ENCODE measurements at places on chromosomes 6 and 20.

GRCh38 chr20:53735536-53736050, 142.0 kb upstream of the ZNF217 start:
- DNase-seq: no peak

DNA sequence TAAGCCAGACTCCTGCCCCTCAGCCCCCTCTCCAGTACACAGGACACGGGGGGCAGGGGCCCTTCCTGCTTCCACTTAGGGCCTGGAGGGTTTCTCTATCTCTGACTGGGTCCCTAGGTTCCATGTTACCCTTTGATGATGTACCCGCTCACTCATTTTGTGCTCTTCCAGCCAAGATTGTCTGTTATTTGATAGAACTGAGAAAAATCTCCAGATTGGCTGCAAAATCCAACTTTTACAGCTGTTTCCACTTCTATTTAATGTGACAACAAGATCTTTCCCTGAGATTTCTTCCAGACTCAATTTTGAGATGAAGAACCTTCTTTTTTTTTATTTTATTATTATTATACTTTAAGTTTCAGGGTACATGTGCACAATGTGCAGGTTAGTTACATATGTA, 85.7 kb downstream of the TMEM170B start:
- no peak for DNase-seq

DNA sequence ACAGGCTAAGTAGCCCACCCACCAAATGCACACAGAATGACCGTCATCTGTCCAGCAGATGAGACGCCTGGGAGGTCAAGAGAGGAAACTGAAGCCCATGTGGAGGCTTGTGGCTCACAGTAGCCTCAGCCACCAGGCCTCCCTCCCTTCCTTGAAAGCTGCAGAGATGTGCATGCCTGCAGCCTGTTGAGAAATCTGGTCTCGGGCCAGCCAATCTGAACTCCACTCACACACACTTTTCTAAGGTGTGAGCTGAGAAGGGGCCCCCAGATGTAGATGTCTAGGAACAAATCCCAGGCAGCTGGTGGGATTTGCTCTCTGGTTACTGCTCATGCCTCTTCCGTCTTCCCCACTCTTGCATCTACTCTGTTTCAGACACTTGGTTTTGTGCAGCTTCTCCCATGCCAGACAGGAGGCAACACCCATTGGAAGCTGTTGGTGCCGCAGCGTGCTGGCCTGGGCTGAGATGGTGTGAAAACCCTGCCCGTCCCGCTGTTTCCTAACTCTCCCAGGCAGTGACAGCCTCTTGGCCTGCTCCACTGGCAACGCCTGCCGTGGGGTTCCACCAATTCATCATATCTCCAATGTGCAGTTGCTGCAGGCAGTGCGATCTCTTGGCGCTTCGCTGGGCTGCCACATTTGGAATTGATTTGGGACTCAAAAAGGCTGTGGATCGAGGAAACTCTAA, 24.1 kb upstream of the PAX1 start:
- DNase-seq: no peak

GRCh38 chr6:125752773-125753172, 3.3 kb downstream of the HEY2 start:
- no peak for DNase-seq

- DNase-seq: no peak
These were observed 113.6 kb upstream of the SLC22A16 start for GRCh38 chr6:110589865-110590513.

DNA sequence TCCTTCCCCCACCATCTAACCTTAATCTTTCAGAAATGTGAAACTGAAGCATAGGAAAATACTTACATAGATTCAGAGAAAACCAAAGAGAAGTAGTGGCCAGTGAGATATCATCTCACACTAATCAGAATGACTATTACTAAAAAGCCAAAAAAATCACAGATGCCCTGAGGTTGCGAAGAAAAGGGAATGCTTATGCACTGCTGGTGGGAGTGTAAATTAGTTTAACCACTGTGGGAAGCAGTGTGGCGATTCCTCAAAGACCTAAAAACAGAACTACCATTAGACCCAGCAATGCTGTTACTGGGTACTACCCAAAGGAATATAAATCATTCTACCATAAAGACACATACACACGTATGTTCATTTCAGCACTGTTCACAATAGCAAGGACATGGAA, 9.2 kb upstream of the PREX1 start:
- DNase-seq: no peak

GRCh38 chr6:15674690-15675386, 12.0 kb upstream of the DTNBP1 start:
- DNase-seq: no peak

DNA sequence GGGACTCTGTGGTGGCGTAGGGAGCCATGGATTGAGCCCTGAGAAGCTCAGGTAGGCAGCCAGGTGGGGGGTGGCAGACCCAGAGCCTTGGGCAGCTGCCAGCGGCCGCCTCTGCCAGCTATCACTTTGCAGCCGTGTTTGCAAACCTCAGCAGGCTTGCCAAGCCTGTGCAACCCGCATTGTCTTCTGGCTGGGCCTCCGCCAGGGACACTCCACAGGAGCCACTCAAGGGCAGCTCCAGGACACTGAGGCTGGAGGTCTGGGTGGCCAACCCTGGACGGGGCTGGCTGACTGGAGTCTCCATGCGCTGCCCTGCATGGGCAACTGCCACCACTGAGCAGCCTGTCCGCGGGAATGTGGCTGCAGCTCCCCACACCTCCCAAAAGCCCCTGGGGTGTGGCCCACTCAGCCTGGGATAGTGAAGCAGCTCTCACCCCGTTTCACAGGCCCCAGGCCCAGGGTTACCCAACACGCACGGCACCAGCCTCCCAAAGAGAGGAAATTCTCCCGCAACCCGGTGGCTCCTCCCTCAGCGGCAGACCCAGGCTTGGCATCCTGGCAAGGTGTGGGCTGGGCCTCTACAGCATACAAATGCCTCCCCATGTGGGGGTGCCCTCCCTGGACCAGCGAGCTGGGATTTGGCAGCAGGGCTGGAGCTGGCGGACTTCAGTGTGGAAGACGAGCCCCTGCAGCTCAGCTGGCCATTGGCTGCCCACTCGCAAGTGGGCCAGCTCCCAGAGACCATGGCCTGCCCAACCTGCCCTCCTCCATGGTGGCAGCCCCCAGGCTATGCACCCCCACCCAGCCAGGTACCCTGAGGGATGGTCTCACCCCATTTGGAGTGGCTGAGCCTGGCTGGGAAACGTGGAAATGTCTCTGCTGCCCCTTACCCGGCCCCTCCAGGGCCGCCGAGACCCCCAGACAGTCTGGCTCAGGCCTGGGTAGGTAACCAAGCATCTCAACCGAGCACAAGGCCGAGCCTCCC, 2.9 kb downstream of the CHRNA4 start:
- no peak for DNase-seq

- no peak for DNase-seq
These were observed 89.6 kb upstream of the RIPOR2 start for GRCh38 chr6:25025248-25025918.

DNA sequence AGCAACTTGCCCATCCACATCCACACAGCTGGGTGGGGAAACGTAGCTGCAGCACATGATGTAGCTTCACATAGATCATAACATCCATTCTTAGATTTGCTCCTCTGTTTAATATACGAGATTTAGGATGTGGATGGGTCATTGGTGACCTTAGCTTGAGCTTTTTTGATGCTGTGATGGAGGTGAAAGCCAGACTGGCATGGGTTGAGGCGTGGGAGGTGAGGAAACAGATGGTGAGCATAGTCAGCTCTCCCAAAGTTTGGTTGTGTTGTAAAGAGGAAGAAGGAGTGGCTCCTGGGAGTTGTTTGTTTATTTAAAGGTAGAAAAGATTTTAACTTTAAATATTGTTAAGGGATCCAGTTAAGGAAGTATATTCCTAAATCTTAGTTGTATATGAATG, 5.3 kb downstream of the ARFGEF2 start:
- DNase-seq: no peak

DNA sequence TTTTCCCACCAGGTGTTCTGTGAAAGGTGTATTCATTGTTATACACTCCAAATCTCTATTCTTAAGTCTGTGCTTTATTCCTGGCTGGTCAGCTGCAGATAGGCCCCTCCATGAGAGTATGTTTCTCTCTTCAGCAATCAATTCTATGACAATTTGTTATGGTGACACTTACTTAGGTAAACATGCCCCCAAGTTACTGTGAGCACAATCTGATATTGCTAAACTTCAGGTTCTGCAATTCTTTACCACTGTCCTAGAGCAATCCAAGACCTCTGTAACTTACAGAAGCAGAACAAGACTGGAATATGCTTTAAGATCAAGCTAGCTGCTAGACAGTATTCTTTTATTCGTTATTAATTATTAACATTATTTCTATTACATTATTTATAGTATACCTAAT, 391.9 kb downstream of the FRK start:
- no peak for DNase-seq

DNA sequence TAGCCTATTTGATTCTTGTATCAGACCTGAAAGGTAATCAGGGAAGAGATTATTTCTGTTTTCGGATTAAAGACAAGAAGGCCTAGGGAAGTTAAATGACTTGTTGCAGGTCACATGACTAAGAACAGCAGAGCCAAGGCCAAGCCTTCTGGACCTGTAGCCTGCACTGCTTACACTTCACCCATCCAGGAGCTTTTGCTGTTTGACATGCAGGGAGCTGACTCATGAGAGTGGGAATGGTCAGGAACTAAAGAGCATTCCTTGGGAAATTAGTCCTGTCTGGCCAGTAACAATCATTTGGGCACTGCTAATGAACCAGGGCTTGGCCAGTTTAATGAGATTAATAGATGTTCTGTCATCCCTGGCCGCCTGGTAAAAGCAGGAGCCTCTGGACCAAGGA, 46.8 kb downstream of the EIF2S2 start:
- DNase-seq: no peak

DNA sequence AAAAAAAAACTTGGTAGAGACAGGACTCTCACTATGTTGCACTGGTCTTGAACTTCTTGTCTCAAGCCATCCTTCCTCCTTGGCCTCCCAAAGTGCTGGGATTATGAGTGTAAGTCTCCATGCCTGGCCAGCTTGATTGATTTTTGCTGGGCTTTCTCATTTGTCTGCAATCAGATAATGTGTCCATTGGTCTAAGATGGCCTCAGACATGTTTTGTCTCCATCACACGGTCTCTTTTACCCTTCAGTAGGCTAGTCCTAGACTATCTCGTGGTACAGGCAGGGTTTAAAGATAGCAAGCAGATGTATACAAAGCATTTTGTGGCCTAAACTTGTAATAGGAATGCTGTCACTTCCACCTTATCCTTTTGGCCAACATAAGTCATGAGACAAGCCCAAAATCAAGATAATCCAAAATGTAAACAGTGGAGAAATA, 289.1 kb downstream of the TFAP2B start:
- DNase-seq: no peak

GRCh38 chr6:22124756-22125155, 172.1 kb downstream of the PRL start:
- no peak for DNase-seq

- no peak for DNase-seq
These were observed 50.0 kb upstream of the CLDN20 start for GRCh38 chr6:155213611-155214372.

GRCh38 chr6:4819706-4820283, 43.6 kb downstream of the CDYL start:
- no peak for DNase-seq

DNA sequence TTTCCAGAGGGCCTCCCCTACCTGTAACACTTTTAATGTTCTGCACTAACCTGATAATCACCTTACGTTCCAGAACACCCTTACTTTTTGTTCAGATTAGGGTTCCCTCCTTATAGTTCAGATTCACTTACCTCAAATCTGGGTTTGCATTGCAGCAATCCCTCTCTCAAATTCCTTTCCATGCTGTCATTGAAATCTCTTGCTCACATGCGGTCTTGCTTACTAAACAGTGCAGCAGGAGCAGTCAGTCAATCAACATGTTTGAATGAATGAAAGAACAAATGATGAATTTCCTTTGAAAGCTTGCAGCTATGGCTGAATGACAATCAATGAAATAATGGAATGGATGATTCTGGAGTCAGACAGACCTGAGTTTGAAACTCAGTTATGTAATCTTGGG, 200.1 kb downstream of the HIVEP2 start:
- DNase-seq: no peak

DNA sequence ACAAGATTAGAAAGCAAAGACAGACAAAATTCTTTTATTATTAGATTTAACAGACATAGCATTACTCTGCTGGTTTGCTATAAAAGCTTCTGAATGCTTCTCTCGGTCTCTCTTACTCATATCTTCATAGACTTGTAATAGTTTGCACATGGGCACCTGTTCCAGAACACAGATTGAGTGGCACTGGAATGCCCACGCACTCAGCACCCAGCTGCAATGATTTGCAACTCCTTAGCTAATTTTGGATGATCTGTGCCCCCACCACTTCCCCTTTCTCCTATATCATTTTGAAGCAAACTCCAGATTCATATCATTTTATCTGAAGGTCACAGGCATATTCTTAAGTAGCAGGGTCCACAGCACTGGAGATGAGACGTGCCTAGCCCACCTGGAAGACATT, 148.8 kb downstream of the CFAP61 start:
- DNase-seq: no peak

GRCh38 chr20:58898629-58899408, 46.3 kb downstream of the GNAS start:
- DNase-seq: no peak

- no peak for DNase-seq
These were observed 142.0 kb downstream of the UST start for GRCh38 chr6:148888856-148889255.

DNA sequence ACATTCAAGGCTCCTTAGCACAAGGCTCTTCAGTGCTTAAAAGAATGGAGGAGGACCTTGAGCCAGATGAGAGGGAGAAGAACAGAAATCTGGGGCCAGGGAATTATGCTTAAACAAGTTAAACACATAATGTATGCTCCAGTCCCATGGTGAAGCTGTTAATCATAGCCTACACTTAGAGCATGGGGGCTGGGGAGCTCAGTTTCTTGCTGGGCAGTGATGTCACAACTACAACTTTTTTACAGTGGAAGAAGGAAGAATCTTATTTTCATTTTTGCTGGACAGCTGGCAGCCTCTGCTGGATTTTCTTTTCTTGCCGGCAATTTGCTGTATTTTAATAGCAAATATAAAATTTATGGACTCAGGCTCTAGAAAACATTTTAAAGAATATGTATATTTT, 432.5 kb downstream of the CD109 start:
- no peak for DNase-seq

DNA sequence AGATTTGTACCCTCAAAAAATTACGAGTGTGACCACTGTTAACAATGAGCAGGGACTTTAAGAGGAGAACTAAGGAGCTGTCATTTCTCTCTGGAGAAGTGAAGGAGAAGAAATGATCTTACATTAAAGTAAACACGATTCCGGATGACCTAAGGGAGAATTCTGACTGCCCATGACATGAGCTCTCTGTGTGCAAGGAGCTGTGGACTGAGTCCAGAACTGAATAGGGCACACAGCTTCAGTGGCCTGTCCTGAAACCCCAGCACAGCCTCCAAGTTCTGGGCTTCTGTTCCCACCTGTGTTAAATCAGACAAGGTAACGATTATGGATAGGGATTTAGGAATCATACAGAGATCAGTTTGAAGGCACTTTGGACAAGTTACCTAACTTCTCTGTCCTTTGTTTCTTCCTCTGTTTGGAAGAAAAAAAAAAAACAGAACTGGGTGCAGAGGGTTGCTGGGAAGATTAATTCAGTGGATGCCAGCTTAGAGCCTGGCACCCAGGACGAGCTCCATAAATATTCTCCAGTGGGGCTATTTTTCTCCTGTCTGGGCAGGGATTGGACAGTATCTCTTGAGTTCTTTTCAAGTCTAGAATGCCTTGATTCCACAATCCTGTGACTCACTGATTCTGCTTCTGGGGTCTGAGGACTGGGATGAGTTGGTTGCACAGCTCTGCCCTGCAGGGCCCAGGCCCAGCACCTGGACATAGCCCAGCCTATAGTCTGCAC, 65.7 kb downstream of the MRPL14 start:
- DNase-seq: no peak

- DNase-seq: no peak
These were observed 1.3 kb downstream of the CDYL start for GRCh38 chr6:4777394-4777935.
